ENCODE measurements at places on chromosomes 1 and 21.

- peak; percentile 86 for DNase-seq
These were observed 8.2 kb upstream of the IRF2BP2 start for GRCh38 chr1:234617986-234618736.

DNA sequence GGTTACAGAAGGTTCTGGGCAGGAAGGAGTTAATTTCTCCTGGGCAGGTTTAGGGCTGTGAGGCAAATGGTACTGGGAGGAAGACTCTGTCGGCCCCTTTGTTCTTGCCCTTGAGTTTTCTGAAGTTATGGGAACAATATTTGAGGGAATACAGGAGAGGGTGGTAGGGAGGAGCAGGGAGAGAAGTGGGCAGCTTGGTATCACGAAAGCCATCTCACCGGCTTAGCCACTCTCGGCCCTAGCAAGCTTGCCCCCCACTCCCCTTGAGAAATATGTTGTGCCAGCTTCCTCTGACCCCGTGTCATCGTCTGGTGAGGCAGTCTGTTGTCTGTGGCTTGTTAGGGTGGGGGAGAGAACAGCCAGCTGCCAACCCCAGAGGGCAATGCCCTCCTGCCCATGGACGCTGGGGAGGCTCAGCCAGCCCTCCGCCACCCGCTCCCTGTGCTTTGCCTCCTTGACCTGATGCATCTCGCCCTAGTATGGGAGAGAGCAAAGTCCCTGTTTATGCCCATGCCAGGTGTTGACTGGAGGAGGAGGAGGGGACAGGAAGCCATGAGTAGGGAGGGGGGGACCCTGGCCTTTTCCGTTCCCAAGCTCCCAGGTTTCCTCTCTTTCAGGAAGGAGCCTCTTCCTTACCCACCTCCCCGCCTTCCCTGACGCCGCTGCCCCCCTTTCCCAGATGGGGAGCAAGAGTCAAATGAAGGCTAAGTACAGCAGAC, 1.2 kb downstream of the EFNA1 start:
- DNase-seq, result no peak

DNA sequence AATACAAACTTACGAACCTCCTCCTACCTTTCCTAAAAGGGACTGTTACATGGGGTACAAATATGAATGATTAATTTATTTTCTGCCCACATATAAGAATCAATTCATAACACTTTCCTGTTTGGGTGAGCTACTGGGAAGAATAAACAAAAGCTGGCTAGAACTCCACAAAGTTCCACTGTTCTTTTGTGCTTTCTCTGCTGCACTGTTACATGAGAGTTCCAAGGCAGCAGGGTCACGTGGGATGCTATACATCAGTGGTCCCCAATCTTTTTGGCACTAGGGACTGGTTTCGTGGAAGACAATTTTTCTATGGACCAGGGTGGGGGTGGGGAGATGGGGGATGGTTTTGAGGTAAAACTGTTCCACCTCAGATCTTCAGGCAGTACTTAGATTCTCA, 2.2 kb upstream of the ANGPTL7 start:
- no peak for DNase-seq

- DNase-seq, result peak; percentile 13
These were observed 141.0 kb downstream of the SDCCAG8 start for GRCh38 chr1:243396876-243397275.

- no peak for DNase-seq
These were observed 122.6 kb upstream of the AJAP1 start for GRCh38 chr1:4531842-4532241.

DNA sequence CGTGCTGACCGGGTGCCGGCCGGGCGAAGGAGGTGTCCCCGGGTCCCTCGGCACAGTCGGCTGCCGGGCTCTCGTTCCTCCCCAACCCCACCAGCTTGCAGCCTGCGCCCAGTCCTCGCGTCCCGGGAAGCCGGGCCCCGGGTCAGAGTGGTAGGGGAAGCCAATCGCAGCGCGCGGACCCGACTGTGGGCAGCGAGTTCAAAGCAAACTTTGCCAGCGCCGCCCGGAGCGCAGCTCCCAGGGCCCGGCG, 328 bp downstream of the MYCL start:
- DNase-seq, result no peak

DNA sequence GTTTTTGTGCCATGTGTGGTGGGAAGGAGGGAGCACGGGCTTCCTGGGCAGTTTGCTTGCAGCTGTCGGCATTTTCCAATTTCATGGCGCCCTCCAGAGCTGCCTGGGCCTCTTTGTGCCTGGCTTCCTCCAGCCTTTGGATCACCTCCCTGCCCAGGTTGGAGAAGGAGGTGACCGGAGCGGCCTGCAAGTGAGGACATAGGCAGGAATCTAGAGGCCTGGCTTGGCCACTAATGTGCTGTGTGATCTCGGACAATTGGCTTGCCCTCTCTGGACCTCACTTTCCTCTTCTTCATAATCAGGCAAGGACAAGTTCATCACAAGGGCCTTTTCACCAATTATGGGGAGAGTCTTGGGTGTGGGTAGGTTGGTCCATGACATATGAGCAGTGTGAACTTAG, 245.1 kb downstream of the MATN1 start:
- DNase-seq, result no peak

GRCh38 chr1:230626232-230626631, 16.0 kb upstream of the COG2 start:
- no peak for DNase-seq

DNA sequence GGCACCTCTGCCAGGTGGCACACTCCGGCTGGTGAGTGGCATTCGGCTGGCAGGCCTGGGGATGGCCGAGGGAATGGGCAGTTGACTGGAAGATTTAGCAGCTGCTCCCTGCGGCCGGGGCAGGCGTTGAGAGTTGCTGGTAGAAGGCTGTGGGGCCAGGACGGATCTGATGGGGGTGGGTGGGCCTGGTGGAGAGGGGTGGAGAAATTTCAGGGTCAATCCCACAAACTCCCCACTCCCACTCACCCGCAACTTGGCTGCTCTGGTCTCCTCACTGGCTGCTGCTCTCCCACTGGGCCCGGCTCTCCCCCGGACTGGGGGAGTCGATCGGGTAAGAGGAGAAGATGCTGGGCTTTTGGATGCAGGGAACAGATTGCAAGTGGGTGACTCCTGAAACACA, 2.1 kb downstream of the PSRC1 start:
- DNase-seq, result no peak

GRCh38 chr1:201363467-201363866, 14.0 kb downstream of the TNNT2 start:
- peak; percentile 40 for DNase-seq

DNA sequence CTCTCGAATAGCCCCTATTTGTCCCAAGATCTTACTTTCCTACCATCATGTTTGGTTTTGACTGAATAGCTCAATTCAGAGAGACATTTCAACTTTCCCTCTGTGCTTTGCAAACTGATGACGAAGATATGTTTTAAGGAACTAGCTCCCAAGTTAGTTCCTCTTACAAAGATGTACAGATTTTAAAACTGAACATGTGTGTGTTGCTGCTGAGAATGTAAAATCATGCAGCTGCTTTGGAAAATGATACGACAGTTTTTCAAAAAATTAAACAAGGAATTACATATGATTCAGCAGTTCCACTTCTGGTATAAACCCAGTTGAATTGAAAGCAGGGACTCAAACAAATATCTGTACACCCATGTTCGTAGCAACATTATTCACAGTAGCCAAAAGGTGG, 33.6 kb downstream of the KIF26B start:
- DNase-seq, result no peak

GRCh38 chr1:164932580-164932979, 373.6 kb downstream of the PBX1 start:
- no peak for DNase-seq

GRCh38 chr1:119721896-119722295, 10.2 kb downstream of the PHGDH start:
- no peak for DNase-seq

DNA sequence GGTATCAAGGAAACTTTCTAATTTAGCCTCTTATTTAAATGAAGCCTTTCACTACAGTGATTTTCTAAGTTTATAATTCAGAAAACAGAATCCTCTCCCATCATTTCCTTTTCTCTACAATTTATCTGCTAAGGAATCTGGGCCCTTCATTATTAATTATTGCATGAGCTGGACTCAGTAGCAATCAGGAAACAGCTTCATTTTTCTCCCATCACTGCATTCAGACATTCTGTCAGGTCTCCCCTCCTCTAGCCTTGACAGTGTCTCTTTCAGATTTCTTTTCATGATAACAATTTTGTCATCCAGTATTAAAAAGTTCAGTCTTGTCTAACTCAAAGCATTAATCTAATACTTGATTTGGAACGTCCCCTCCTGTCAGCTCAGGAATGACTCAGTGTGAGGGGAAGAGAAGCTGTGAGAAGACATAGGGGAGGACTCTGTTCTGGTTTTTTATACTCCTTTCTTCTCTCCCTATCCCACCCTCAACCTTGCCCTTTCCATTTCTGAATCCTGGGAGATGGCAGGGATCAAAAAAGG, 28.1 kb downstream of the SLC44A5 start:
- no peak for DNase-seq

DNA sequence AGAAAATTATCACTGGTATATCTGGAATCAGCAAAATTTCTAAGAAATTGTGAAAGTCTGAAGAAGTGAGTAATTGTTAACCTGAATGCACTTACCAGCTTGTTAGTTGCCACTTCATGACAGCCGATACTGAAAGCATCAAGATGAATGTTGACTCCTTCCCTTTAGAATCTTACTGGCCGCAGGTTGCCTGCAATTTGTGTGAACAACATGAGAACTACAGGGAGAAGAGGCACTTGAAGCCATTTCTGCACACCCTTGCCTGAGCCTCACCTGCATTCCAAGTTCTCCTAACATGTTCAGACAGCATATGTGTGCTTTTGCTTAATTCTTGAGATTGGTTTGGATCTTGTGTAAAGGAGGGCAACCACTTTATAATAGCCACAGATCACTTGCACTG, 59.2 kb upstream of the SSX2IP start:
- DNase-seq, result no peak

GRCh38 chr1:116693759-116694480, 26.4 kb upstream of the IGSF3 start:
- DNase-seq, result no peak

DNA sequence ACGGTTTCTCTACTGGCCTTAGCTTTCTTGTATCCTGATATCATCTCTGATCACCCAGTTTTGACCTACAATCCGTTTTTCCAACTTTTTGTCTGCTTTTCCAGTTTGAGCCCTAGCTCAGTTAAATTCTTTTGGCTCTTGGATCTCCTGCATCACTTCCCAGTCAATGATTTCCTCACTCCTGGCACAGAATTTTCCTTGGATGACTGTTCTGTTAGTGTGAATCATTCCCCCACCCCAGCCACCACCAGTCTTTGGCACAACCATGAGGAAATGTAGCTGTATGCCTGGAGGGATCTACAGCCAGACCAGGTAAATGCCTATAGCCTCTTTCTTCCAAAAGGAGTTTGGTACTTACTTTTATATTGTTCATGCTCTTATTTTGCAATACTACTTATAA, 187.2 kb upstream of the PTGFR start:
- peak; percentile 76 for DNase-seq

GRCh38 chr21:23578027-23578426, 2029.3 kb downstream of the MRPL39 start:
- peak; percentile 1 for DNase-seq

DNA sequence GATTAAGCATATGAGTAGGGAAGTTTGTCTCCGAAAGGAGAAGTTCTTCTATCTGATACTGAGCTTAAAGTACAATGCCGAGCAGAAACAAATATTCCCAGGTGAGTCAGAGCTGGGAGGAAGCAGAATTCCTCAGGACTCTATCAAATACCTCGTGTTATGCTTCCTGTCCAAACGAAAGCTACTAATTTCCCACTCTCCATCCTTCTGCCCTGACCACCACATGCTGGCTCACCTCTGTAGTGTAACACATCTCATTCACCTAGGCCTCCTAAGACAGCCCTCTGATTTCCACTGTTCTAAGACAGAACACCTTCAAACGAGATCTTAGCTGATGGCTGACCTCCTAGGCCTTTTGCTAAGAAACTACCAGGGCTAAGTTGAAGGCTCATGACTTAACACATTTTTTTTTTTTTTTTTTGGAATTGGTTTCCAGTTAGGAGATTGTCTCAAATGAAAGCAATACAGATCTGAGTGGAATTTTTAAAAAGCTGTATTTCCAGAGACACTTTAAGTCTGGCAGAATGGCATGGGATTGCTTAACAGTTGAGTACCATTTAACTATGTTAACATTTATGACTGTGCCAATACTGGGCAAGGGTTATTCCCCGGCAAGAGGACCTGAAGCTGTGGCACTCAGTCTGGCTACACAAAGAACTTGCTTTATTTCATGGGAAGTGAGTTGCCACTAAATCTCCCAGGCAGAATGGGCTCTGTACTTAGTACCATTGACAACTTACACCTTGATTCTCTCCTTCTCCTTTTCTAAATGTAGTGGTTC, 583.4 kb downstream of the DPYD start:
- DNase-seq, result no peak

GRCh38 chr1:4590756-4591155, 63.7 kb upstream of the AJAP1 start:
- no peak for DNase-seq

DNA sequence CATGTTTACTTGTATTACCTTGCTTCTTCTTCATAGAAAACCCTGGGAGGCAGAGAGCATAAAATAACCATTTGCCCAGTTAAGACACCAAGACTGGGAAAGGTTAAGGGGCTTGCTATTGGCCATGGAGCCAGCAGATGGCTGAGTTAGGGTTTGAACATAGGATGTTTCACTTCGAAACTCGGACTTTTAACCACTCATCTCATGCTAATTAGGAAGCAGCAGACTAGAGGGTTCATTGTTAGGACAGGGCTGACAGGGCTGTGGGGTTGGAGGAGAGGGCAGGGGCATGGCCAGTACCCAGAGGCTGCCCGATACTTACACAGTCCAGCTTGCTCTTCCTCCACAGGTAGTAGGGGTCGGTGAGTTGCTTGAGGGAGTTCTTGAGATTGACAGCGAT, 17.0 kb downstream of the SLC26A9 start:
- DNase-seq, result no peak

GRCh38 chr1:117612517-117613248, 6.8 kb downstream of the TENT5C start:
- DNase-seq, result no peak

DNA sequence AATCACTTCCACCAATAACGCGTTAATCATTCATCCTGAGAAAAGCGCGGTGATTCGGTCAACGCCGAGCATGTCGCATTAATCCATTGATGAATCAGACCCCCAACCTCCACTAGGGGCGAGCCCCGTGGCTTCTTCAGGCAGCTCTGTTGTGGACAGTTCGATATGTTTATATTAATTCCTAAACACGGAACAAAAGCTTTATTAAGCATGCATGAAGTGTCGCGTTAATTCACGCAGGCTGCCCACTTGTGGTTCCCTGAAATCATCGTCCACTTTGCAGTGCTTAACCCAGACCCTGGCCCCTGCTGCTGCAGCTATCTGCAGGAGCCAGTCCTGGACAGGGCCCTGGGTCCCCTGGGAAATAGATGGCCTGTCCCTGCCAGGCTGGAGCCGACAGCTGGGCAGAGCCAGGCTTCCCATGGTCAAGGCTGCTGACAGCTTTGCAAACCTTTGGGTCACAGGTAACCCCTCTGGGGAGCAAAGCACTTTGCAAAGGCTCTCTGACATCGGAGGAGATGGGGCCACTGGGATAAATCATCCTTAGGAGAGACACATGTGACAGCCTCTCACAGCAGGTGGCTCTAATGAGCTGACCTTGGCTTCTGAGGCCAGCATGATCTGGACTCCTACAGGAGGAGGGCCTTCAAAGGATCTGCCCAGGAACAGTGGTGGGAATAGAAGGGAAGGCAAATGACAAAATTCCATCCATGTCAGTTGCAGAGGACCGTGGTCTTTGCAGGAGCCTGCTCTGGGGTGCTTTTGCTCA, 137.0 kb upstream of the AJAP1 start:
- DNase-seq, result no peak

GRCh38 chr1:219712506-219712905, 99.6 kb upstream of the ZC3H11B start:
- DNase-seq, result no peak
